ENCODE measurements at places on chromosomes 12 and 14.

DNA sequence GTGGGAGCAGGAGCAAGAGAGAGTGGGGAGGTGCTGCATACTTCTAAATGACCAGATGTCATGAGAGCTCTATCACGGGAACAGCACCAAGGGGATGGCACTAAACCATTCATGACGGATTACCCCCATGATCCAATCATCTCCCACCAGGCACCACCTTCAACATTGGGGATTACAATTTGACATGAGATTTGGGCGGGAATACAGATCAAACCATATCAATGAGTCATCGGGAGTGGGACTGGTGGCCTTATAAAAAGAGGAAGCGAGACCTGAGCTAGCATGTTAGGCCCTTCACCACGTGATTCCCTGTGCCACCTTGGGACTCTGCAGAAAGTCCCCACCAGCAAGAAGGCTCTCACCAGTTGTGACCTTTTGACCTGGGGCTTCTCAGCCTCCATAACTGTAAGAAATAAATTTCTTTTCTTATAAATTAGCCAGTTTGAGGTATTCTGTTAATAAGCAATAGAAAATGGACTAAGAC lies 28.7 kb downstream of the COX8C start:
- no peak for DNase-seq

DNA sequence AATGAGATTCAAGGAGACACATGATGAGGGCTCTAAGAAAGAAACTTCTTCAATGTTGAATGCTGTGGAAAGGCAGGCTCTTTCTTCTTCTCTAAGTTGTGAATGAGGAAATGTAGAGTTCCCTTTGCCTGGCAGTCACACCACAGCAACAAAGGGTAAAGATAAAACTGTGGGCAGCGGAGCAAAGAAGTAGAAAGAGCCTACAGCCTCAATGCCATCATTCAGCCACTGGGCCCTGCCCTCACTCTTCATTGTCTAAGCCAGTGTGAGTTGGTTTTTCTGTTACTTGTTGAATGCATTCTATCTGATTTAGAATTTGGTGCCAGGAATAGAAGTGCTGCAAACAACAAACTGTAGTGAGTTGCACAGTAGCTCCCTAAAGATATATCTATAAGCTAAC lies 12.2 kb downstream of the SDR9C7 start:
- DNase-seq: no peak

GRCh38 chr12:26402648-26403047 lies 207.3 kb downstream of the SSPN start:
- DNase-seq: no peak

DNA sequence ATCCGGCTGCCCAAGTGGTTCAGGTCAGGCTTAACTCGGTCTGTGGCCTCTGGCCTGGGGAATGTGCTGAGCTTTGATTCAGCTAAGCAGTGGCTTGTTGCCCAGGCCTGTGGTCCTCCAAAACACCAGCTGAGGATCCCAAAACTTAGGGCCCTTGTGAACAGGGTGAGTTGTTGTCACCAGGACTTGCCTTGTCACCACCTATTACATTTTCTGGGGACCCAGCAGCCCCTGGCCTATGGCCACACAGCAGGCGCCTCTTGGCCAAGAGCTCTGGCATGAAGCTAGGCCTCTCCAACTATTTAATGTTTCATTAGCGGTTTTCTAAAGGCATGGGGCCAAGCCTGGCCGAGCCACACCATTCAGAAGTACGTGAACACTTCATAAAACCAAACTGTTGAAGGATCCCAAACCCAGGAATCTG lies 343.7 kb downstream of the CACNA1C start:
- DNase-seq: no peak

GRCh38 chr14:36666416-36667206 lies 5.0 kb downstream of the PAX9 start:
- no peak for DNase-seq

DNA sequence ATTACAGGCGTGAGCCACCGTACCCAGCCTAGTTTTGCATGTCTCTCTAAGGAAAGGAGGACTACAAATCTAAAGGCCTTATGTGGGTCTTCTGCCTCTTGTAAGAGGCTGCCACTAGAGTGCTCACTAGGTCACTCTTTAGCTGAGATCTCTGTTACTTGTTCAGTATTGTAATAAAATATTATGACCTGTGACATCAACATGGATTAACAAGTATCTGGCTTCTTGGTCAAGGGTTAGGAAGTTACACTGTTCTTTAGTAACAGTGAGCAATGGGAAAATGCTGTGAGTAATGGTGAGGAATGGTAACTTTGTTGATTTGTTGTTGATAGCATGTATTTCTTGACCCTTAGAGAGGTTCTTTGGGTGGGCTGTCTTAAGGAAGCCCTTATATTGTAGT lies 50.5 kb downstream of the ERC1 start:
- DNase-seq: no peak

DNA sequence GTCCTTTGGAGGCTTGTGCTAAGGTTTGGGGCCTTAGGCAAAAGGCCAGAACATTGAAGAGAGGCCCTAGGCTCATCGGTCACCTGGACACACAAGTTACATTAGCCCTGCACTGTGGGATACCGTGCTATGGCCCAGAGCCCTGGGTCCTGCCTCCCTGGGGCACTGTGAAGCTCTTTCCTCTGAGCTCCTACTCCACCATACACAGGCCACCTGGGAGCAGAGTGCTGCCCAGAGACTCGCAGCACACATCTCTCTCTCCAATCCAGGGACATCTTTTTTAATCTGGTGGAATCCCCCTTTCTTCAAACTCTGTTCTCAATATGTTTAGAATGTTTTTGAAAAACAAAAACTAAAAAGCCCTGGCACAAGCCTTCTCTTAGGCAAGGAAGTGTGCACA lies 314.2 kb upstream of the RGS6 start:
- no peak for DNase-seq

All from activated CD4-positive, alpha-beta T cell treated with anti-CD3 and anti-CD28 coated beads, Interleukin-2, amount 50 U/mL, for 48 hours (primary cell).